ENCODE measurements at places on chromosomes 16 and 17. TPM values are rescaled to one million over a fixed set of nuclear protein-coding genes. Genes with fewer than 3 reads are reported as not detected.

The EPOP gene
- 1.3 TPM for total RNA-seq

The RCVRN gene
- total RNA-seq = 1.0 TPM

The MC1R gene
- total RNA-seq = 4.8 TPM

The NPIPB13 gene
- total RNA-seq = 19.5 TPM

The RPH3AL gene
- 12.5 TPM for total RNA-seq

The CCDC78 gene
- total RNA-seq = 1.7 TPM

DNA sequence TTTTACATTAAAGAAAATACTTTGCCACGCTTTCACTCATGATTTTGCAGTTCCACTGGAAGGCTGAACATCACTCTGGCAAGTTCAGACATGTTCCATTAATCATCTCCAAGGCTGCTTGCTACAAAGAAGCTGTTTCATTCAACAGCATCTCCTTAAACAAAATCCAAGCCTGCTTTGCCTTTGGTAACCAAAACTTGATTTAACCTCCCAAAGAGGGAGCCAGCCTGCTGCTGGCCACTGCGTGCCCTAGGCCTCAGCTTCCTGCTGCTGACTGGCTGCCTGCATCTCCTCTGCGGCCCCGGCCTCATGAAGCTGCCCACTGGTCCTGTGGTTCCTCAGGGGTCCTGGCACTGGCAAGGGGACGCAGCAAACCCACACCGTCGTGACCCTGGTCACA lies 31.8 kb downstream of the ANKRD11 start:
- DNase-seq = no peak
- no peak overlapping the region for H3K27ac ChIP-seq
- H3K36me3 ChIP-seq = no peaks in the 10 kb centered on the region
- H3K27me3 ChIP-seq = no peaks in the 10 kb centered on the region
- H3K4me3 ChIP-seq = no peak overlapping the region

GRCh38 chr17:65085397-65085796 lies 28.9 kb upstream of the GNA13 start:
- no peaks in the 10 kb centered on the region for H3K36me3 ChIP-seq
- H3K4me1 ChIP-seq = no peaks in the 10 kb centered on the region

DNA sequence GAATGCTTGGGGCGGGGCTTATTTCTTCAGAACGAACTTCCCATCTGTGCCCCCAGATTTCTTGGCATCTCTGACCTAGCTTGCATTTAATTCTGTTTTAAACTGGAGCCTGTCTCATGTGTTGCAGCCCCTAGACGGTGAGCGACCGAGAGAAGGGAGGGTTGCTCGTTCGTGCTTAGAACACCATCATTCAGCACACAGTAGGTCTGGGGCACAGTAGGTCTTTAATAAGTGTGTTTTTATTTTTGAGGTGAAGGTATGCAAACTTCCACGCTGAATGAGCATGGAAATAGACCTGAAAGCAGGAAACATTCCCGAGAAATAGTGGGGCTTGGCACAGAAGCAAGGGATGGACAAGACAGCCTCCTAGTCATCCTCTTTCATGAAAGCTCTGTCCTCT lies 57.0 kb upstream of the TAC4 start:
- DNase-seq = no peak
- H3K4me1 ChIP-seq = no peaks in the 10 kb centered on the region
- no peaks in the 10 kb centered on the region for H3K27me3 ChIP-seq

- DNase-seq = no peak
- H3K27ac ChIP-seq = no peak overlapping the region
- no peak overlapping the region for H3K4me3 ChIP-seq
- no peaks in the 10 kb centered on the region for H3K4me1 ChIP-seq
Measured at GRCh38 chr16:9787717-9788116, 394.5 kb downstream of the GRIN2A start.

DNA sequence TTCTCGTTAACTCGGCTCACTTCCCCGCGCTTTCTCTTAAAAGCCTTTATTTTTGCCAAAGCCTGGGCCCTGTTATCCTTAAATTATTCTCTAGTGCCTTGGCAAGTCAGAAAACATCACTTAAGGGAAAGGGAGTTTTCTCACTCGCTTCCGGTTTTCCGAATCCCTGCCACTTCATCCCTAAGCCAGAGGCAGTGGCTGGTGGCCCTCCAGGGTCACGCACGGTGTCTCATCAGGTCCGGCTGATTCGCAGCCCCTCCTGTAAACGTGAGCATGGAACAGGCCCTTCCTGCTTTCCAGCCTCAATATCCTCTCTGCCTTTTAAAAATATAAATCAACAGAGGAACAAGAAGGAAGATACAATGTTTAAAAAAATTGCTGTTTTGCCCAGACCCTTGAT lies 142.5 kb upstream of the CHMP6 start:
- no peak overlapping the region for H3K27ac ChIP-seq
- no peak for DNase-seq
- H3K4me1 ChIP-seq = no peaks in the 10 kb centered on the region
- no peaks in the 10 kb centered on the region for H3K27me3 ChIP-seq

GRCh38 chr17:2410951-2411350 lies 10.1 kb upstream of the MNT start:
- no peaks in the 10 kb centered on the region for H3K36me3 ChIP-seq
- no peak overlapping the region for H3K4me3 ChIP-seq
- no peaks in the 10 kb centered on the region for H3K4me1 ChIP-seq
- no peak for DNase-seq
- no peak overlapping the region for H3K27ac ChIP-seq
- H3K27me3 ChIP-seq = no peaks in the 10 kb centered on the region

- no peaks in the 10 kb centered on the region for H3K27me3 ChIP-seq
- H3K4me3 ChIP-seq = no peak overlapping the region
- no peaks in the 10 kb centered on the region for H3K36me3 ChIP-seq
- H3K27ac ChIP-seq = no peak overlapping the region
Measured at GRCh38 chr16:68577352-68577853, 38.3 kb downstream of the ZFP90 start.

DNA sequence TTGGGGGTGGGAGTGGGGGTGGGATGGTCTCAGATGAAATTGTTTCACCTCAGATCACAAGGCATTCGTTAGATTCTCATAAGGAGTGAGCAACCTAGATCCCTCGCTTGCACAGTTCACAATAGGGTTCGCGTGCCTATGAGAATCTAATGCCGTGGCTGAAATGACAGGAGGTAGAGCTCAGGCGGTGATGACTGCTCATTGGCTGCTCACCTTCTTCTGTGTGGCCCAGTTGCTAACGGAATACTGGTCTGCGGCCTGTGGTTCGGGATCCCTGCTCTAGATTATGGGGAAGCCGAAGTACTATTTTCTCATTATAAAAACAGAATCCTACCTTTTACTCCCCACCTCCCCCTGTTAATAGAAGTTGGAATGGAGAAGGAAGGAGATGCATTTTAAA lies 18.9 kb downstream of the CLTC start:
- H3K4me3 ChIP-seq = no peak overlapping the region
- no peak for DNase-seq
- H3K27me3 ChIP-seq = no peaks in the 10 kb centered on the region
- H3K27ac ChIP-seq = peak overlapping the region; percentile 17
- H3K36me3 ChIP-seq = no peaks in the 10 kb centered on the region
- peaks cover 2% of the 10 kb centered on the region for H3K4me1 ChIP-seq

DNA sequence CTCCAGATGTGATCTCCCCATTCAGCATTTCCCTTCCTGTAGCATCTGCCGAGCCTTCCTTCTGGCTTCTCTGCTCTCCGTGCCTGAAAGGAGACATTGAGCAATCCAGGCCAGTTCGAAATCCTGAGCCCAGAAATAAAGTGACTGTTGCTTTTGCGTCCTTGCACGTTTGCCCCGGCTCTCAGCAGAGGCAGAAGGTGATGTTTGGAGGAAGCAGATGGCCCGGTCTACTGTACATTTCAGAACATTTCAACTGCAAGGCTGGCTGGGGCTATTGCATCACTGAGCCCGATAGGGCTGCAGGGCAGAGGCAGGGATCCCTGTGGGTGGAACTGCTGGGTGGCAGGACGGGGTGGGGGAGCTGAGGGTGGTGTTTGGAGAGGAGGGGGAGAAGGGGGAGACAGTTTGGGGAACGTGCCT lies 29.4 kb downstream of the IRF8 start:
- H3K4me1 ChIP-seq = no peaks in the 10 kb centered on the region
- no peaks in the 10 kb centered on the region for H3K27me3 ChIP-seq
- no peak overlapping the region for H3K4me3 ChIP-seq
- H3K27ac ChIP-seq = no peak overlapping the region

DNA sequence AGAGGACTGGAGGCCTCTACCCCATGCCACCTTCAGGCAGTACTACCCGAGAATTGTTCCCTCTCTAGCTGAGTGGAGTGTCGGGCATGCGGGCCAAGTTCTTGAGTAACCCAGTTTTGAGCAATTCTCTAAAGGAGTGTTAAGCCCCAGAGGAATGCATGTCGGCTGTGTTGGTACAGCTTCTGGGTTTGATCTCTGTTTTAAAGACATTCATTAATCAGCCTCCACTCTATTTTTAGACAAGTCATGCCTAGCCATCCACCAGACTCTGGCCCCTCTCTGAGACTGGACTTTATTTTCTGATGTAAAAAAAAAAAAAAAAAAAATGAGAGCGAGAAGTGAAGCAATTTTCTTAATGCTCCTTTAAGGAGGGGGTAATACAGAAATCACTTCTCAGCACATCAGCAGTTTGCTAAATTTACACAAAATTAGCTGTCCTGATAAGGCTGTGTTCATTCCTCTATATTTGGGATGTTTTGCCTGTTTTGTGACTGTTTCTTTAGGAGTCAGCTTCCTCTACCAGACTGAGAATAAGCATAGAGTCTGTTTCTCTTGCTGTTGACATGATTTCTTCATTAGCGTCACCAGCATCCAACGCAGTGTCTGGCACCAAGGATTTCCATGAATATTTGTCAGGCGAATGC lies 88.7 kb downstream of the AXIN2 start:
- H3K4me1 ChIP-seq = peaks cover 2% of the 10 kb centered on the region
- no peaks in the 10 kb centered on the region for H3K27me3 ChIP-seq
- no peak overlapping the region for H3K4me3 ChIP-seq

DNA sequence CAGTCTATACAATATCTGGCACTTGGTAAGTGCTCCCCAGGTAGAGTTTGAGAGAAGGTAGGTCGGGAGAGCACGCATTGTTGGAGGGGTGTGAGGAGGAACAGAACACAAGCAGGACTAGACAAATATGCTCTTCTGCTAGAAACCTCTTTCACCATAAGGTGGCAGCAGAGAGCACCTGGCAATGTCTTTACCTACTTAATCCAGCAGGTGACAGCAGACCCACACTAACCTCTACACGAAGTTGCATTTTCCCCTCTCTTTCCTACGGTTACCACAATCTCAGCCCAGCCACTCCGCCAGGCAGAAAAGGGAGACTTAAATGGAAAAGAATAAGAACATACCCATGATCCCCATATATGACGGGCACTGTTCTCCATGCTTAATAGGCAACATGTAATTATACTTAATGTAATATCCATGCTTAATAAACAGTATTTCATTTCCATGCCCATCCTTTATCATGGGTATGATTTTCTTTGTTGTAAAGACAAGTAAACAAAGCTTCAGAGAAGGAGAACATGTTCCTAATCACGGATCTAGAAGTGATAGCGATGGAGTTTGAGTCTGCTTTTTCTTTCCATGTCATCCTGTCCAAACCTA lies 55.1 kb upstream of the CCL2 start:
- H3K4me1 ChIP-seq = no peaks in the 10 kb centered on the region
- no peaks in the 10 kb centered on the region for H3K36me3 ChIP-seq
- no peaks in the 10 kb centered on the region for H3K27me3 ChIP-seq

DNA sequence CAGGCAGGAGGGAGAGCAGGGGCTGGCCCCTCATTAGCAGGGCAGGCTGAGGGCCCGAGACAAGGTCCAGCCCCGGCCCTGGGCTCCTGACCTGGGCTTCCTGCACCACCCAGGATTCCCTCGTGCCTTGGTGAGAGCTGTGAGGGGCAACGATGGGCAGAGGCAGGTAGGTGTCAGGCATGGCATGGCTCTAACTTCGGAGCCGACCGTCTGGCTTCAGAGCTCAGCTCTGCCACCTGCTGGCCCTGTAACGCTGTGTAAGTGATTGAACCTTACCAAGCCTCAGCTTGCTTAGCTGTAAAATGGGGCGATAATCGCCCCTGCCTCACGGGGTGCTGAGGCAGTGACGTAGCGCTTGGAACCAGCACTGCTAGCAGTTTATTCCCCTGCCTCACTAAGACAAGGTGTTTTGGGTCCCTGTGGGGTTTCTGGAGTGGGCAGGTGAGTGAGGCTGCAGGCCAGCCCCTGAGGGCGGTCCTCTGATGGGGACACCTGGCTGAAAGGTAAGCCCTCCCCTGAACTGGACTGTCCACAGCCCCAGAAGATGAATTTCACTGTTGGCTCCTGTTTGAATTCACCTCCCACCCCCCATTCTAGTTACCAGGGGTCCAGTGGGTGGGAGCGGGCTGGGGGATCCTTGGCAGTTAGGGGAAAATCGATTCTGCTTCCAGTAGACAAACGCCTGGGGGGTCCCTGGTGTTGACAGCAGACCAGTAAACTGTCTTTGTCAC lies 184.8 kb upstream of the GSE1 start:
- H3K4me1 ChIP-seq = no peaks in the 10 kb centered on the region
- no peaks in the 10 kb centered on the region for H3K36me3 ChIP-seq
- no peak overlapping the region for H3K4me3 ChIP-seq
- peak; percentile 83 for DNase-seq
- no peak overlapping the region for H3K27ac ChIP-seq

- H3K4me3 ChIP-seq = no peak overlapping the region
- no peaks in the 10 kb centered on the region for H3K27me3 ChIP-seq
- DNase-seq = no peak
Measured at GRCh38 chr16:85446951-85447692, 166.0 kb upstream of the GSE1 start.

All from aorta (tissue), 5 donors.